CD4-positive, alpha-beta T cell treated with Interleukin-12 subunit alpha and Interleukin-12 subunit beta, for 1 hour (primary cell): ENCODE measurements at places on chromosomes 2 and 18.

GRCh38 chr2:19664646-19665045 lies 237.1 kb downstream of the TTC32 start:
- DNase-seq, result no peak

- DNase-seq, result peak; percentile 28
Measured at GRCh38 chr2:230956827-230957755, 32.0 kb upstream of the GPR55 start.

DNA sequence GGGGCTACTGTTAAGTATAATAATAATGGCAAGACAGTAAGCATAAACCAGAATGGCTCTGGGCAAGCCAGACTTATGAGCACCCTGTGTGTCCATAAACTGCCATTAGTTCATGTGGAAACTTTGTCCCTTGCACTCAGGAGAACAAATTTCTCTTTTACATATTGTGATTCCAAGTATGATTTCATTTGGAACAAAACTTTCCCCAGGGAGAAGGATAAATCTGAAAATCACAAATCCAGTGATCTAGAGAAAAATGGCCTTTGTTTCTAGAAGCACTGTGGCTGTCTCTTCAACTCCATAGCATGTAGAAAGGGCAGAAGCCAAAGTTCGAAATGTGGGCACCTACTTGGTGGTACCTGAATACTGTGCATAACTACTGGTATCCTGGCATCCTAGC lies 823.7 kb upstream of the SOX11 start:
- DNase-seq, result no peak

GRCh38 chr2:239199041-239199768 lies 201.6 kb downstream of the HDAC4 start:
- DNase-seq, result no peak

DNA sequence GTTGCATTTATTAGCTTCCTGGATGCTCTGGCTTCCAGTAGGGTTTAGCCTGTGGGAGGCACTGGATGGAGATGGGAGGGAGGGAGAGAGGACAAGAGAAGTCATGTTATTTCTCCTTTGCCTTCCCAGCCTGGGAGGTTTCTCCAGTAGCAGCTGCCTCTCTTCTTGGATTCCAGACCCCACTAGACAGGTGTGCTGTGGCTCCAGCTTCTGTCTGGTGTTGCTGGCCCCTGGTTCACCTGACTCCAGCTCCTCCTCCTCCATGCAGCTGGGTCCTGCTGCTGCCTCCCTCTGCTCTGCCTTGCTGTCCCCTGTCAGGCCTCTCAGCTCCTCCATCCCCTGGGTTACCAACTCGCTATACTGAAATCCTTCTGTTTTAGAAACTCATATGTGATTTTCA lies 188.9 kb upstream of the TNP1 start:
- no peak for DNase-seq

- no peak for DNase-seq
Measured at GRCh38 chr2:167964650-167965413, 282.6 kb downstream of the STK39 start.

- DNase-seq, result no peak
Measured at GRCh38 chr18:45447355-45448265, 167.7 kb upstream of the SLC14A2 start.
